Pons (tissue), 1 donor: ENCODE measurements at places on chromosomes 2 and 18.
A peak's percentile ranks its signal among the peaks of the same experiment; 100 is the strongest.

DNA sequence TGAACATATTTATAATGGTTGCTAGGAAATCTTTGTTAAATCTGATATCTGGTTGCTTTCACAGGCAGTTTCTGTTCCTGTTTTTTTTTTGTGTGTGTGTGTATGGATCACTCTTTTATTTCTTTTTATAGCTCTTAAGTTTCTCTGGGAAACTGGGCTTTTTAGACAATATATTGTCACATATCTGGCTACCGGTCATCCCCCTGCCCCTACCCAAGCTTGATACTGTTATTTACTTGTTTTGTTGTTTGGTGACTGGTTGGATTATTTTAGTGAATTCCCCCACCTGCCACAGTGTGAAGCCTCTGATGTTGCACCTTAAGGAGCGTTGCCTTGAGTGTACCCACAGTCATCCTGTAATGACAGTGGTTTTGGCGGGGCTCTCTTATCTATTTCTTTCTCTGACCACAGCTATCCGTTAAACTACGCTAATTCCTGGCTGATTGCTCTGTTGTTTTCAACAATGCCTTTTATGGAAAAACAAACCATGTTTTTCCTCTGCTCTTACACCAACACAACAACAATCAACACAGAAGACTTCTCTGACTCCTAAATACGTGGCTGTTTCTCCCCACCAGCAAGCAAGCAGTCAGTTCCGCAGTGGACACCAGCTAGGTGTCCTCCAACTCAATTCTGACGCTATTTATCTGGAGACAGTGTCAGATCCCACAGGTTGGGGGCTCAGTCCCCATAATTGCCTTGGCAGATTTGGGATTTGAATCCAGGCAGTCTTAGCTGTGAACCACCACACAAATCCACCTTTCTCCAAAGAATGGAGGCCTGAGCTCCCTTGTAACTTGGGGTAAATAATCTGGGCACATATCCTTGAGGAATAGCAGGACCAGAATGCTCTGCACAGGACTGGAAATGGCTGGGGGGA, 10.9 kb downstream of the GNLY start:
- DNase-seq = no peak

- DNase-seq = peak; percentile 96
Observed at GRCh38 chr2:177675350-177675821, 282.8 kb downstream of the AGPS start.

GRCh38 chr2:134406736-134407135, 152.9 kb downstream of the MGAT5 start:
- no peak for DNase-seq

DNA sequence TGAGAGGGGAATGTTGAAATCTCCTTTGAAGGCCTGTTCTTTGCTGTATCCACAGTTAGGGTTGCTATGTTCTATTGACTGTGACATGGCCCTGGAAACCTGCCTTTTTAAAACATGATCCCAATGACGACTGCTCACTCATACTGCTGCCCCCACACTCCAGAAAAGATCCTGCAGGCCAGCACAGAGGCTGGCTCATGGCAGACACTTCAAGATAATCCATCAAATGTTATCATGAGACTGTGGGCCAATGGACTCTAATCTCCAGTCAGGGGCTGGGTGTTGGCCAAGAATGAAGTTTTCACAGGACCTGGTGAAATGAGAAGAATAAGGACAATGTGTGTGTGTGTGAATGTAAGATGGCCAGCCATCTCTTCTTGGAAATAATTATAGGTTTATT, 59.0 kb upstream of the THOC1 start:
- no peak for DNase-seq

- DNase-seq = no peak
Observed at GRCh38 chr18:7373441-7373840, 142.6 kb downstream of the LRRC30 start.

DNA sequence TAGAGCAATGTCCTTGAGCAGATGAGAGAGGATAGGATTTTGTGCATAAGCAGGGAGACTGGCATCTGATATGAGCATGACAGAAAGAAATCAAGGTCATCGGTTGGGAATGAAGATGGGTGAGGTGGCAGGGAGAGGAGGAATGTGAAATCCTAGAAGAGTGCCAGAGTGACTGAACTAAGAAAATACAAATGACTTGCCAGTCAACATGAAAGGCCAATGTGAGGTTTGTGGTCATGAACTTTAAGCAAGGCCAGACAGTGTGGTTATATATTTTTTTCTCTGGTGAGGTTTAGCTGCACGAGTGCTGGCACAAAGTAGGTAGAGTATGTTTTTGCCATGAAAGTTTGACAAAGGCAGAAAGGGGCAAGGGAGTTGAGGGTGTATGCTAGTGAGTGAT, 21.2 kb downstream of the QPCT start:
- no peak for DNase-seq

DNA sequence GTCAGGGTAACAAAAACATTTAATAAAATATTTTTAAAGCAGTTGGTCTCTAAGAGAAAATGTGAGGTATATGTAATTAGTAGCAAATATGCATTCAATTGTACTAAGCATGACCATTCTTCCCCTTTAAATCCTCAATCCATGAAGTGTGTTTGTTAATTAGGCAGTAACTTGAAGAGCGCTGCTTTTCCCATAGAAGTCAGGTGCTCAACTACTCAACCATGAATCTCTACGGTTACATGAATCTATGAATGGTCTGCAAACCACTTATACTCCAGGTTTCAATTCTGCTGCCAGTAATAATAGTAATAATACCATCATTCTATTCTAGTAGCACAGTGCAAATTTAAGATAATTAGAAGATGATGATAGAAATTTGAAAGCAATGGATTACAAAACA, 55.8 kb downstream of the SLC8A1 start:
- DNase-seq = no peak

- no peak for DNase-seq
Observed at GRCh38 chr2:226413498-226414130, 386.0 kb downstream of the IRS1 start.

DNA sequence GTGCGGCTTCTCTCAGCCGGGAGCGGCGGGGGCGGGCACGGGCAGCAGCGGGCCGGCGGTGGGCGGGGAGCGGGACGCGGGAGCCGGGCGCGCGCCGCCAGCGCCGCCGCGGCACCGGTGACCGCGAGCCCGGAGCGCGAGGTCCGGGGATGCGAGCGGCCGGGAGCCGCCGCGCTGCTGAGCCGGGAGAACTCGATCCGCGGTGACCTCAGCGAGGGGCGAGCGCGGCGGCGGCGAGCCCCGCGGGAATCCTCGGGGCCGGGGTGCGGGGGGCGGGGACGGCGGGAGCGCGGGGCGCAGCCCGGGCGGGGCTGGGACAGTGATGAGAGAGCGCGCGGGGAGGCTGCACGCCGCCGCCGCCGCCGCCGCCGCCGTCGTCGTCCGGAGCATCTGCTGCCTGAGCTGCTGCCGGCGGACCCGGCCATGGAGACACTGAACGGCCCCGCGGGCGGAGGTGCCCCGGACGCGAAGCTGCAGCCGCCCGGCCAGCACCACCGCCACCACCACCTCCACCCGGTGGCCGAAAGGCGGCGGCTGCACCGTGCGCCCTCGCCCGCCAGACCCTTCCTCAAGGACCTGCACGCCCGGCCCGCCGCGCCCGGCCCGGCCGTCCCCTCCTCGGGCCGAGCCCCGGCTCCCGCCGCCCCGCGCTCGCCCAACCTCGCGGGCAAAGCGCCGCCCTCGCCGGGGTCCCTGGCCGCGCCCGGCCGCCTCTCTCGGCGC, at the start of gene MTCL1:
Gene MTCL1 (plus strand): TSS at position 319 of the 723 bp plus-strand sequence. CDS start 105 bp downstream, at position 424.
- no peak for DNase-seq

GRCh38 chr2:102540882-102541281, 67.9 kb downstream of the SLC9A4 start:
- no peak for DNase-seq

- DNase-seq = peak; percentile 50
Observed at GRCh38 chr2:43266711-43267111, 40.3 kb upstream of the ZFP36L2 start.

GRCh38 chr18:45253973-45254708, 361.1 kb upstream of the SLC14A2 start:
- DNase-seq = no peak

GRCh38 chr2:159226608-159227385, 59.7 kb downstream of the WDSUB1 start:
- no peak for DNase-seq
